ENCODE measurements at places on chromosomes 7 and 10.

DNA sequence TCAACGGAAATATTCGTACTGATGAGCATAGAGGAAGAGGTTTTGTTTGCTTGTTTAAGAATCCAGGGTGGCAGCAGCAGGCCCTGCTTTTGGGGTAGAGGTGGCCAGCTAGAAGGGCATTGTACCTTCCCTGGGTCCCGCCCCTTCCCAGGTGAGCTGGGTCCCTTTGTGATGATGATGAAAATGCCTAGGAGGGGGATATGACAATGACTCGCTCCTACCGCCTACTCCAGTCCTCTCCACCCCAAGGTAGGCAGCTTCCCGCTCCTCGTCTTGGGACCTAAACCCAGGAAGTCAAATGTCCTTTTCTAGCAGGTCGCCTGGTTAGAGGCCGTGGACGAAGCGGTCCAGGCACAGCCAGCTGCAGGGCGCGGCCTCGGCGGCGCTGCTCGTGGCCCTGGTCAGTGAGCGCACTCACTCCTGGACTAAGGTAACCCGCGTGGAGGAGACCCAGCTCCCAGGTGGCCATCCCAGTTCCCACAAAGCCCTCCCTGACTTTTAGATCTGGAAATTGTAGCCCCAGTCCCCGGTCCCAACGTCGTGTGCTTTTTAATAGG, 141.4 kb downstream of the LSMEM1 start:
- DNase-seq, result no peak

DNA sequence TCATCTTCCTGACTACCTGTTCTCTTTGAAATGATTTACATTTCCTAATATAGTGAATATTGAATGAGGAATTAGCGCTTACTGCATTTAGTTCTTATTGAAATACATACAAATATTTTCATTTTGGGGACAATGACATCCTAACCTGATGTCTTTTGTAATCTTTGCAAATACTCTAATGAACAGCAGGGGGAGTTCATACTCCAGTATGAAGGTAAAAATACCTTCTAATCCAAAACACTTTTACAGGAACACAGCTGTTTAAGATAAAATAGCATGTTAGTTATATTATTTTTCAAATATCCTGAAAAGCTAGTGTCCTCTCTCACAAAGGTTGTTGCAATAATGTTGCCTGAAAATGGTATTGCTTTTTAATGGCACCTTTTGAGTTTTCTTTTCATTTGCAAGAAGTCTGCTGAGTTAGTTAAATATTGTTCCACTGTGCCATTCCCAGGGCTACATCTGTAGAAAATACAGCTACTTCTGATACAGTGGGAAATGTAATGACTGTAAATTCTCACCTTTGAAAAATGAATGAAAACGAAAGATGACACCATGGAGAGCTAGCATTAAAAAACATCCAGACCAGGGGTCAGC, 400.0 kb downstream of the PHF14 start:
- no peak for DNase-seq

- no peak for DNase-seq
Observed at GRCh38 chr10:130656582-130657133, 520.5 kb downstream of the GLRX3 start.

GRCh38 chr10:22760025-22760424, 45.6 kb upstream of the PIP4K2A start:
- no peak for DNase-seq

DNA sequence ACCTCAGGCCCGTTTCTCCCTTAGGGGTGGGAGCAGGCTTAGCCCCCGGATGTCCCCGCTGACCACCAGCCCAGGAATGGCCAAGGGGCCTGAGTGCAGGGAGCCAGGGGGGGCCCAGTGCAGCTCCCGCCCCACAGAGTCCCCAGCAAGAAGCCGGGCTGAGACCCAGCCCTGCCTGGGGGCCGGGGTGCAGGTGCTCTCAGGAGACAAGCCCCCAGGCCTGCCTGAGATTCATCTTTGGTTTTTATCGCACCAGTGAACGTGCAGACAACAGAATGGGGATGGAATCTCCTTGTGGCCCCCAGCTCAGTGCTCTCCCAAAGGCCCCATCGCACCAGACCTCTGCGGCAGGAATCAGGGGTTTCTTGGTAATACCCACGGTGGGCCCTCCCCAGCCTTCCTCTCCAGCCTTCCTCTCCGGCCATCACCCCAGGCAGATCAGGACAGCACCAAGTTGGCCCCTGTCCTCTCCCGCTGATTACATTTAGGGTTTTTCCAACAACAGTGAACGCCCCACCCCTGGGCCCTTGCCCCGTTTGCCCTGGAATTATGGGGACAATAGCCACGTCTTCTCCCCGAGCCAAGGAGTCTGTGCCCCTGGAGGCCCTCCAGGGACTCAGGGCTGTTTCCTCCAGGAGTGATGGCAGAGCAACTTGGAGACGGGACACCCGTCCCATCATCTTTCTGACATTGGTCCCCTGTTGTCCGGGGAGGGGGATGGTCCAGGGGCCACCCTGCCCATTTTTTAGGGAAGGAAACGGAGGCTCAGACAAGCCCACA, 22.4 kb downstream of the ADAP1 start:
- no peak for DNase-seq

DNA sequence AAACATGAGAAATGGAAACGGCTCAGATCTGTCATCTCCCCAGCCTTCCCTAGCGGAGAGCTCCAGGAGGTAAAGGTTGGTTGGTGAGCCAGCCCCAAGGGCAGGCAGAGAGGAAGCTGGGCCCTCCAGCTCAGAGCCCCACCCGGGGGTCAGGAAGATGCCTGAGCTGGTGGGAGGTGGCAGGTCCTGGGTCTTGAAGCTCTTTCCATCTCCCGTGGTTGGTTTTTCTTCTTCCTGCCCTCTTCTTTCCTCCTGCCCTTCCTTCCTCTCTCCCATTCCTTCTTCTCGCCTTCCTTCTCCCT, 384.2 kb upstream of the FOXK1 start:
- DNase-seq, result no peak

- no peak for DNase-seq
Observed at GRCh38 chr7:133255486-133255885, 2.6 kb downstream of the EXOC4 start.

- DNase-seq, result no peak
Observed at GRCh38 chr7:12226756-12227155, 15.7 kb downstream of the TMEM106B start.

GRCh38 chr7:139763330-139763729, 14.5 kb downstream of the HIPK2 start:
- no peak for DNase-seq

DNA sequence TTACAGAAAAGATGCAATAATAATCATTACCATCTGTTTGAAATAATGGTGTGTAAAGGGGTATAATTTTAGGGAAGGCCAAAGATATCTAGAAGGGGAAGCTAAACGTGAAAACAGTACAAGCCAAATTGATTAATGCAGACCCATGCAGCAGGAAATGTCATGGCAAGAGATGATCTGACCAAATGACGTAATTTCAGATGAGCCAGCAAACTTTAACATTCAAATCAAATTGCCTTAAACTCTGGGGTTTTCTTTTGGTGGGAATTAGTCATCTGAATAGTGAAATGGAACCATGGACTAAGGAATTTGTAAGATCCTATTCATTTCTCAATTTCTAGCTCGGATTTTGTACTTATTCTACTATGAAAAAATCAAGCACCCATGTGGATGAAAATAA, 21.4 kb upstream of the SCIN start:
- DNase-seq, result no peak

DNA sequence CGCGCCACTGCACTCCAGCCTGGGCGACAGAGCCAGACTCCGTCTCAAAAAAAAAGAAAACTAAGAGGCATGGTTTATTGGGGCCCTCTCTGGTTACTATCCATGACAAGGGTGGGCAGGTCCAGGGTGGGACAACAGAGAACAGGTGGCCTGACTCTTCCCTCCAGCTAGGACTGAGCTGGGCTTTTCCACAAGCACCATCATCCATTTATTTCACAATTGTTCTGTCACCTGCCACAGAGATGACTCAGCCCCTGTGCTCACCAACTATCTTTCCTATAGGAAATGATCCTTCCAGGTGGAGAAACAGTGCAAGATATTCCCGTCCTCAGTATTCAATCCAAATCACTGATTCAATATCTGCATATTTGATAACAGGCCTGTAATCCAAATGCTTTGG, 44.9 kb upstream of the MYL10 start:
- DNase-seq, result no peak

GRCh38 chr7:17384400-17384799, 85.9 kb downstream of the AHR start:
- no peak for DNase-seq

Data from T47D (cell line).